CD14-positive monocyte (primary cell): ENCODE measurements at places on chromosomes 7 and 10. TPM values are rescaled to one million over a fixed set of nuclear protein-coding genes. Genes with fewer than 3 reads are reported as not detected.
A peak's percentile ranks its signal among the peaks of the same experiment; 100 is the strongest.

GRCh38 chr10:83274088-83274487 lies 865.2 kb upstream of the GHITM start:
- no peak overlapping the region for H3K4me3 ChIP-seq
- H3K36me3 ChIP-seq = no peaks in the 10 kb centered on the region
- no peak overlapping the region for H3K27ac ChIP-seq
- no peak for DNase-seq
- H3K4me1 ChIP-seq = no peaks in the 10 kb centered on the region

DNA sequence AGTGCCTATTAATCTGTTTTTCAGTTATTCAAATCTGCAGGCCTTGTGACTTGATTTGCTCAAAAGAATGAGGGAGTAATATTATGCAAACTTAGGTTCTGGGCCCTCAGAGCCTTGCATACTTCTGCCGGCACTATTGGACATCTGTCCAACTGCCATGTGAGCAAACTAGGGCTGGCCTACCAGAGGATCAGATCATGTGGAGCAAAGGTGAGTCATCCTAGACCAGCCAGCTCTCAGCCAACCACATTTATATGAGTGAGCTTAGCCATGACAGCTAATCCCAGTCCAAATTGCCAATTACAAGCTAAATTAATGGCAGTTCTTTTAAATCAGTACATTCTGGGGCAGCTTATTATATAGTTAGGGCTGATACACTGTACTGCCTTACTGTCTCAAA lies 69.6 kb downstream of the SDHAF3 start:
- H3K27ac ChIP-seq = no peak overlapping the region
- peaks cover 26% of the 10 kb centered on the region for H3K4me1 ChIP-seq
- H3K27me3 ChIP-seq = no peaks in the 10 kb centered on the region
- no peaks in the 10 kb centered on the region for H3K36me3 ChIP-seq
- peak; percentile 10 for DNase-seq

The TCF7L2 gene
- 2.1 TPM for polyA plus RNA-seq

The GDF2 gene
- not detected for polyA plus RNA-seq

DNA sequence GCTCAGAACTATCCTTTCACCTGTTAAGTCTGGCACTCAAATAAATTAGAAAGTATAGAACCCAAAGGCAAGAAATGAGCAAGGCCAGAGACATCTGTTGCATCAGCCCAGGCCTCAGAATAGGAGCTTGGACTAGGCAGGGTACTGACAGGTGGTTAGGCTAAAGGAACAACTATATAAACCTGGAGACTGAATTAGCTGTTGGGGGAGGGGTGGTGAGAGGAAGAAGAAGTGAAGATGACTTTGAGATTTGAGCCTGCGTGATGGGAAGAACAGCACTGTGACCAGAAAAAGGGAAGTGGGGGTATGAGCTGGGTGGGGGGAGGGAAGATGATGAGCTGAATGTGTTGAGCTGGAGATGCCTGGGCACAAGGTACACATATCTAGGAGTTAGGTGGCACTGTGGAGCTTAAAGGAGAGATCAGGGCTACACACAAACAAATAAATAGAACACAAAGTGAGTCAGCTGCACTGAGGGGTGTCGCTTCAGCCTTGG lies 244.7 kb downstream of the PTEN start:
- H3K4me1 ChIP-seq = peaks cover 66% of the 10 kb centered on the region
- H3K27me3 ChIP-seq = no peaks in the 10 kb centered on the region
- H3K4me3 ChIP-seq = peak overlapping the region; percentile 40
- no peaks in the 10 kb centered on the region for H3K36me3 ChIP-seq

DNA sequence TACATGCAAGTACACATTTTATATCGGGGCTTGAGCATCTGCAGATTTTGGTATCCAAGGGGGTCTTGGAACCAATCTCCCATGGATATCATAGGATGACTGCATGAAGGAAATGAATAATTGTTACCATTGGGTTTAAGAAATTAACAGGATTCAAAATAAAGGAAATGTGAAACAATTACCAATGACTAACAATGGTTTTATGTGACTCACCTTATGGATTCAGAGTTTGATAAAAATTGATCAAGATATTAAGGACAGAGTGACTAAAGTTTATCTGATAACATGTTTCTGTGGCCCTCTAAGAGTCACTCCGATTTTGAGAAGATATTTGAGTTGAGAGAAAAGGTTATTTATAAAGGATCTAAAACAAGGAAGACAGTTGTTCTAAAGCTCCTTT lies 93.0 kb upstream of the ODAD2 start:
- H3K4me1 ChIP-seq = peaks cover 3% of the 10 kb centered on the region
- H3K27me3 ChIP-seq = no peaks in the 10 kb centered on the region
- H3K4me3 ChIP-seq = no peak overlapping the region
- no peak for DNase-seq

The DCLRE1C gene
- 5.2 and 10.9 TPM in 2 replicates for polyA plus RNA-seq

The HOXA7 gene
- polyA plus RNA-seq = not detected

The ABCA13 gene
- 0.22 and 0.37 TPM in 2 replicates for polyA plus RNA-seq

The TACC2 gene
- 0.03 TPM in 1 of 2 replicates, not detected in the other for polyA plus RNA-seq

DNA sequence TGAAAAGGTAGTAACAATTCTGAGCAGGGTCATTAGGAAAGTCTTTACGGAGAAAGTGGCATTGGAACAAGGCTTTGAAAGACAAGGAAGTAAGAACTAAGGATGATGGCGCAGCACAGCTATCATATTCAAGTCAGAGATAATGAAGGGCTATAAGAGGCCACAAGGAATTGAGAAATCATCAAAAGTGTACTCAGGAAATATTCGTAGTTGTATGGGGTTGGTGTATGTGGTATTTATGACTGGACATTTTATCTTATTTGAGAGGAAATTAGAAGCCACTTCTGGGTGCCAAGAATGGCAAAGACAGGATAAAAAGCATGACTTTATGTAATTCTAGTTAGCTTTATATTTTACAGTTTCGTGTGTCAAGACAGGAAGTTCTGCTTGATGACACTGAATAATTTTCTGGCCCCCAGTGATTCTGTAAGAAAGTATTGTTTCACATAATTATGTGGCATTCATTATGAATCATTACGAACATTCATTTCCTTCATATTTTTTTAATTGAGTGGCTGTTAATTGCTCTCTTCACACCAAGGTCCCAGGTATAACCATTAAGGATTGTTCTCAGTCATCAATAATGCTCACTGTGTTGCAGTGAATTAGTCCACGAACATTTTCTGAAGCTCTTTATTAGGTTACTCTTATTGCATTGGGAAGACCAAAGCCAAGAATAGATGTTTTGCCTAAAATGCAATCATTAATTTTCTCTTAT lies 244.3 kb downstream of the PHF14 start:
- H3K27ac ChIP-seq = no peak overlapping the region
- DNase-seq = no peak
- peaks cover 34% of the 10 kb centered on the region for H3K4me1 ChIP-seq

The PRR15 gene
- polyA plus RNA-seq = not detected in 2 replicates

GRCh38 chr10:29304264-29304994 lies 15.6 kb downstream of the LYZL1 start:
- H3K4me3 ChIP-seq = no peak overlapping the region
- H3K27ac ChIP-seq = no peak overlapping the region
- H3K36me3 ChIP-seq = no peaks in the 10 kb centered on the region
- H3K27me3 ChIP-seq = no peaks in the 10 kb centered on the region

The MTERF1 gene
- 4.0 TPM for polyA plus RNA-seq

DNA sequence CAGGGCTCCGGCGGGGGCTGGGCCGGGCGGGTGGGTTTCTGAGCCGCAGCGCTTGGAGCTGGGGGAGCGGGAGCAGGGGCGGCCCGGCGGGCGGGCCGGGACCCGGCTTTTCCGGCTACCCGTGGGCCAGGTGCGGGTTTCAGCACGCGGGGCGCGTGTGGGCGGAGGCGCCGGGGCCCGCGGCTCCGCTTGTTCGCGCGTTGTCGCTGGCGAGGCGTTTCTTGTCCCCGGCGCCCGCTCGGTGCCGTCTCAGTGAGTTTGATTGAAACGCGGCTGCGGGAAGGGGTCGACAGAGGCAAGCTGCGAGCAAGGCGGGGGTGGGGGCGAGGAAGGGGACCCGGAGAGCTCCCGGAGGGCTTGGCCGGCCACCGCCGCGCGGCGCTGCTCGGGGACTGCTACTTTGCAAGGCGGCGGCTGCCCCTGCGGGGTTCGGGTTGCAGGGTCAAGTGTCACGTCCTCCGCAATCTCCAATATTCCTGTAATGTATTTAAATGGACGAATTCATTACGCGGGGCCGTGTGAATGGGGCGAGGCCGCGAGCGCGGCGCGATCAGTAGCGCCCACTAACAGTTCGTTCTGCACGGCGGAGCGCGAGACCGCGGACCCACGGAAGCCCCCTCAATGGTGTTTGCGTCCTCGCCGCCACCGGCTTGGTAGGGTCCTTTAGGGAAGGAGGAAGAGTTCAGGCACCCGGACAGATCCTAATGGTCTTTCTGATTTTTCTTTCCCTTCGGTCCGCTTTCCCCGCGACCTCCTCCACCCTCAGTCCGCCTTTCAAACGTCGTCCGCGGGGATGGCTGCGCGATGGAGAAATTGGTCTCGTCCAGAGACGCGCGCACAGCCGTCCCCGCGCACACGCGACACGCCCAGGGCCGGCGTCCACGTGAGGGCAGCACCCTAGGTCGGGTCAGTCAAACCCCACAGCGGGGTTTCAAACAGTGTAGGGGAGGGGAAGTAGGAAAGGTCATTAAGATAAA lies 76.9 kb downstream of the INSIG1 start:
- no peak overlapping the region for H3K27ac ChIP-seq
- DNase-seq = no peak
- no peak overlapping the region for H3K4me3 ChIP-seq

DNA sequence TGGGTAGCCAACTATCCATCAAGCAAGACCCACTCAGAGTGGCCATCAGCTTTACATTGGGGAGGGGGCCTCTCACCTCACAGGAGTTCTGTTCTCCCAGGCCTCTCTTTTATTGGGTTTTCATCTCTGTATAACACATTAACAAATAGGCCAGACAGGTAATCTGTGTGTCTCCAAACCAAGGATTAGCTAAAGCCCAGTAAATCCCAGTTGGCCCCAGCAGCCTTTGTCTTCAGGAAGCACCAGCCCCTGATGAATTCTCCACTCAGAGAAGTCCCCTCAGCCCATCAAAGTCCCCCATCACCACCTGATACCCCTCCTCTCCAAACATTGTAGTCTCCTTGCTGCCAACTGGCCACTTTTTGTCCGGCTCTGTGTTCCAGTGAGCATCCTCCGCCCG lies 16.9 kb upstream of the SLF2 start:
- DNase-seq = no peak
- peaks cover 5% of the 10 kb centered on the region for H3K4me1 ChIP-seq
- H3K27me3 ChIP-seq = peaks cover 20% of the 10 kb centered on the region
- no peak overlapping the region for H3K4me3 ChIP-seq
- no peak overlapping the region for H3K27ac ChIP-seq

The CALML5 gene
- not detected in 2 replicates for polyA plus RNA-seq
